ENCODE measurements at places on chromosomes 1 and 21.

- no peak for DNase-seq
These were observed 5.9 kb downstream of the CEP85 start for GRCh38 chr1:26239936-26240335.

- no peak for DNase-seq
These were observed 68.4 kb downstream of the CD34 start for GRCh38 chr1:207842506-207842905.

GRCh38 chr1:2927393-2928360, 93.6 kb upstream of the ACTRT2 start:
- no peak for DNase-seq

GRCh38 chr1:109803901-109804331, 40.2 kb upstream of the EPS8L3 start:
- no peak for DNase-seq

DNA sequence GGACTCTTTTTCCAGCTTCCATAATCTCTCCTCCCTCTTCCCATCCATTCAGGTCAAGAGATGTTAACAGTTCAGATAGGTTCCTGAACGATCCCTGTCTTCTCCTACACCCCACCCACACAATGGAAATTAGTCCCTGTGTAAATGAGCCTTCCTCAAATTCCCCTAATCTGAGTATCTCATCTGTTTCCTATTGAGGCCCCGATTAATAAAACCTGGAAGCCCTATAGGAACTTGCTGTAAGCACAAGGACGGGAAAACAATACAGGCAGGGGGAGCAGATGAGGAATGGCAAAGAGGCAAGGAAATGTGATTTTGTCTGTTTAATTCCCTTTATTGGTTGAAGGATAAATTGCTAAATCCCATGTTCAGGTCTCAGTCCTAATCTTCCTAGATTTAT, 7.1 kb upstream of the GPX7 start:
- DNase-seq = no peak

DNA sequence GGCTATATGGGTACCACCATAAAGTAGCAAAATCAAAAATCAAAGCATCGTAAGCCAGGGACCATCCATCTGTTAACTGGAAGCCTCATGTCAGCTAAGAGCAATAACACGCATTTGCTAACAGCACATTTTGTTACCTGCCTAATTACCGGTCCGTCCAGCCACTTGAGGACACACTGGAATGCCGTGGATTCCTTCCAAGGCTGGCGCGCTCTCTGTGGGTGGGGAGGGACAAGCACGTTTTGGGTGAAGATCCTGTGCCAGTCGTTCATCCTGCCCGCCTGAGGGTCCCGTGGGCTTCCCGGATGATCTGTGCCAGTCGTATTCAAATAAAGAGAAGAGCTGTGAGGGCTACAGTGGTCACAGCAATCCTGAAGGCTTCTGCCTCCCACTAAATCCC, 6.2 kb downstream of the NPHP4 start:
- no peak for DNase-seq

GRCh38 chr21:37562920-37563640, 196.5 kb downstream of the DYRK1A start:
- DNase-seq = no peak

DNA sequence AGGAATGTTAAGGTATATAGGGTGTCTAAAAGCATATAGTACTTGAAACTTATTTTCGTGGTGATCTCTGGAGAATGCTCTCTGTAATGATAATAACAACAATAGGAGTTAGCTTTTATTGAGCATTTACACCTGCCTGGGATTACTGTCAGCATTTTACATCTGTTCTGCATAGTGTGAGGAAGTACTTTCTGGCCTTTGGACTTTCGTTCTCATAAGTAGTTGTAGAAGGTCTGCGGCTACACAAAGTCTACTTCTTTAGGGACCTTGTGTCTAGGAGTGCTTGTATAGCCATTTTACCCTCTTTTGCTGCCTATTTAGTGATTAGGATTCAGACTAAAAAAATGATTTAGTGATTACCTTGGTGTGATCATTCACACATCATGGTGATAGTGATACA, 103.6 kb upstream of the GPR52 start:
- DNase-seq = no peak

DNA sequence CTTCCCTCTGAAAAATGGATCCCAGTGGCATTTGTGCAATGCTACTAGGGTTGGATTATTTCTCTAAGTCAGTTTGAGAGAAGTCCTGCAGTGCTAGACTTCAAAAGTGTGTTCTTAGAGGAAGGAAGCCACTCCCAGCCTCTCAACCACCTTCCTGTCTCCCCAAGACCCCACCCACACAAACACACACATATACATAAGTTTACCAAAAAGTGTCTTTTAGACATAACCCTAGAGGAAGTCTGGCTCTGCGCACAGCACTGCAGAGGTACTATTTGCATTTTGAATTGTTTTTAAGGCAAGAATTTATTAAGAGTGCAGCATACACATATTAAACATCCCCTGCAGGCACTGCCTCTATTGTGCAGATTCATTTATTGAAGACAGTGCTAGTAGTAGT, 127.3 kb downstream of the HHIPL2 start:
- peak; percentile 6 for DNase-seq

DNA sequence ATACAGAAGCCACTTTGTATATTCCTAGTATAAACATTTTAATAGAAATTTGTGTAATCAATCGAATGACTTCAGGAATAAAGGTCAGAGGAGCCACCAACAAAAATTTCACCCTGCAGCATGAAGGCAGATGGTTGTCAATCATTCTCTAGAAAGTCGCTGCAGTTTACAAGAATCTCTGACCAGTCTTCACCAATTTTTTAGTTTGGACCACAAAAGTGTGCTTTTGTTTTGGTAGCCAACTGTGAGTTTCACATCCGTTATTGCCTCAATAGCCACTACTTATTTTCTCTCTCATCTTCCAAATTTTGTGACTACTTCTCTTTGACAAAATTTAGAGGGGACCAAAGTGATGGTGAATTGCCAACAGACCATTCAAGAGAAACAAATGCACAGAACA, 1155.6 kb downstream of the AMY1C start:
- no peak for DNase-seq

DNA sequence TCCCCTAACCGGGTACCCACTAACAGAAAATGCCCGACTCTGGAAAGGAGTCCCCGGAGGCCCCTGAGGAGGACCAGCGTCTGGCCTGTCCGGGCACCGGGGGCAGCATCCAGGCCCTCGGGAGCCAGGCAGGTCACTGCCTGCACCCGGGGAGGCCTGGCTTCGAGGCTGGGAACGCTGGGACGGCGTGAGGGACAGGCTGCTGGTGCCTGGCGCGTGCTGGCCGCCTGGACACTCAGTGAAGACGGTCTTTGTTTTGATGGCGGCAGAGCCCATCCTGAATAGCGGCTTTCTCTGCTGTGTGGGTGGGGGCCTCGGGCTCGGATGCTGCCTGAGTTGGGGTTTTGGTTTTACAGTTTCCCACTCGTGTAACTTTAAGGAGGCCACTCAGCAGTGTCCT, 37.6 kb downstream of the PRKCZ start:
- DNase-seq = no peak

GRCh38 chr21:18759751-18760161, 356.2 kb upstream of the TMPRSS15 start:
- no peak for DNase-seq

GRCh38 chr21:38834725-38835124, 29.0 kb downstream of the ETS2 start:
- no peak for DNase-seq

DNA sequence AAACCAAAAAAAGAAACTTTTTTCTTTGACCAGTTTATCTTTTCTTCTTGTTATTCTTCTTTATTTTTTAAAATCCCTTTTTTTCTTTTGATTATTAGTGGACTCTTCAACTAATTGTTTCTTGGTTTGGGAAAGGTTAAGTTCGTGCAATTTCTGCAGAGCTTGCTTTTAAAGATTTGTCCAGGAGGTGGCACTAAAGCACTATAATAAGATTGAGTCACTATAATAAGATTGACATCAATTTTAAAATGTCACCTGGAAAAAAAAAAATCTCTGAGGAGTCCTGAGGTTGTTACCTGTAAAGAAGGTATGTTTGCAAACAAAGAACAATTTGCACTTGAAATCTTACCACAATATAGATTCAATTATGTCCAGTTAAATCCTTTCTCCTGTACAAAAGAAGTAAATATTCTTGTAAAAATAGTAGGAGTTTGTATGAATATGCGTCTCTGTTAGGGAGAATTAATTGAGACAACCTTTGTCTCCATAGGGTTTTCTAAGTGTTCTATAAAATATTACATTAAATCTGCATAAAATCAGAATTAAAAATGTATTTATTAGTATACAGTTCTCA, 166.7 kb downstream of the ADGRL4 start:
- no peak for DNase-seq

DNA sequence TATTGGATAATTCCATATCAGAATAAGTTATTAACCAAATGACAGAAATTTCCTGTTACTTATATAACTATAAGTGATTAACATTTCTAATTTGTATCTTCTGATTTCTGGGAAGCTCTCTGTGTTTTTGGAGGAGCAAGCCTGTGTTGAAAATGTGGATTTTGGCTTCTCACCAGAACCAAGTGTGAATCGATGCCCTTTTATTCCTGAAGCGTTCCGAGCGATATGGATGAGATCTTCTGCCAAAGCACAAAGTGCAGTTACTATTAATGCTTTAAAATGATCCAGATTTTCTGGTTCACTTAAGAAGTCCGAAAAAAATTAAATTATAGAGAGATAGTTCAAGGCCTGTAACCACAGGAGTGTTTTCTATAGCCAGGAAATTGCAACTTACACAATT, 22.8 kb downstream of the ALG14 start:
- no peak for DNase-seq

GRCh38 chr21:36915696-36916245, 50.7 kb downstream of the HLCS start:
- DNase-seq = no peak

- no peak for DNase-seq
These were observed 15.9 kb downstream of the BCAN start for GRCh38 chr1:156657741-156658319.
